Activated CD8-positive, alpha-beta memory T cell treated with anti-CD3 and anti-CD28 coated beads for 1 hour (primary cell): ENCODE measurements at places on chromosomes 5 and 9.

DNA sequence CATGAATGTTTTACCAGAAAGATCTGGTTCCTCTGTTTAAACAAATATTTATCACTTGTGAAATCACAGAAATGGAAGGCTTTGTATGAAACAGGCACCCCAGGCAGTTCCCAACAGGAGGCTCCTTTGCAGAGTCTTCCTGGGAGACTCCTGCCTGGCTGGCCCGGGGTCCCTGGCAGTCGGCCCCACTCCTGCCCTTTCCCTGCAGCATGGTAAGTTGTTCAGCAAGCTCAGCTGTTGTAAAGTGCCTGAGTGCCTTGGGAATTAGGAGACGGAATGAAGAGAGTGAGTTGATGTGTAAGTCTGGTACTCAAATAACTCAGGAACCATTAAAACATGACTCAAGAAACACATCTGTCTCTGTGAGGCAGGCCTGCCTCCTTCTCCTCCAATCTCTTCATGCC lies 17.5 kb upstream of the LHFPL2 start:
- no peak for DNase-seq

DNA sequence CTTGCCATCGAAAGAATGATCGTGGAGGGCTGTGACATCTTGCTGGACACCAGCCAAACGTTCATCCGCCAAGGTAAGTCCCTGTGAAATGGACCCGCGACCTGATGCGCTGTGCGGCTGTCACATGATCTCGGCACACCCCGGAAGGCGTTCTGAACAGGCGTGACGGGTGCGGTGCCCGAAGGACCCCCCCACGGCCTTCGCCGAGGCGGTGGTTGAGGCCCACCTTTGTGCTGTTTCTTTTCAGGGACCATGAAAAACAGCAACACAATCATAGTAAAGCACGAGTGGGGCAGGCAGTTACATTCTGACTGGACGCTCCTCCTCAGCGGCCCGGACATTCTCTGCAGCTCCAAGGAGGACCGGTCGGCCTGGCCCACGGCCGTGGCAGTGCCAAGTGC lies 126.7 kb downstream of the RASGRF2 start:
- no peak for DNase-seq

DNA sequence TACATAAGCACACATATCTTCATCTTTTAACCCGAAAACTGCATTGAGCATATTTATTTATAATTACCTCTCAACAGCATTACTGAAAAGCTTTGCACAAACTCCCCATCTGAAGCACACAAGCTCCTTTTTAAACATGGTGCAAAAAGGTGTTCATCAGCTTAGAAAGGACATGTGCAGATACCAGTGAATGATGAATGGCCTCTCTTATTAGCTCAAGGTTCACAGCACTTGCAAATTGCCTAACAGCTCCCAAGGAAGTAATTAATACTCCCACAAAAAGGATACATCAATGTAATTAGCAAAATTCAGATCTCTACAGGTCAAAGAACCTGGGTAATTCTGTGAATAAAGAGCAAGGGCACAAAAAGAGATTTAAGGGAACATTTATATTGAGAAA lies 422.0 kb downstream of the HINT1 start:
- no peak for DNase-seq

- no peak for DNase-seq
Observed at GRCh38 chr5:162107591-162107990, 40.0 kb downstream of the GABRG2 start.

DNA sequence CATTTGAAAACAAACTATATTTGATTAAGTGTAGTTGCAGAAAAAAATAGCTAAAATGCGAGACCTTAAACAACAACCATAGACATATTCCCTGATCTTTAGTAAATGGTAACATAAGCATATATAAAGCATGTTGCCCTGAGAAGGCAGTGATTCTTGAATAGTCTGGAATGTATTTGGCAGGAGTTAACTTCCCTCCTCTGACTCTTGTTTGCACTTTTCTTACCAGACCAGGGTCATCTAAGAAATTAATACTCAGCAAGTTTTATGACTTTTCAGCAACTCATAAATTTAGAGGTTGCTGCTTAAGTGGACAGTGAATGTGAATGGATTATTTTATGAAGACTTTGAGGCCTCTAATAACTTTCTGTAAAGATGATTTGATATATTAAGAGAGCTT lies 55.3 kb upstream of the NUDT12 start:
- DNase-seq, result no peak

GRCh38 chr5:150022158-150022531 lies 21.6 kb downstream of the HMGXB3 start:
- no peak for DNase-seq
